ENCODE measurements at places on chromosomes 1 and 21.

DNA sequence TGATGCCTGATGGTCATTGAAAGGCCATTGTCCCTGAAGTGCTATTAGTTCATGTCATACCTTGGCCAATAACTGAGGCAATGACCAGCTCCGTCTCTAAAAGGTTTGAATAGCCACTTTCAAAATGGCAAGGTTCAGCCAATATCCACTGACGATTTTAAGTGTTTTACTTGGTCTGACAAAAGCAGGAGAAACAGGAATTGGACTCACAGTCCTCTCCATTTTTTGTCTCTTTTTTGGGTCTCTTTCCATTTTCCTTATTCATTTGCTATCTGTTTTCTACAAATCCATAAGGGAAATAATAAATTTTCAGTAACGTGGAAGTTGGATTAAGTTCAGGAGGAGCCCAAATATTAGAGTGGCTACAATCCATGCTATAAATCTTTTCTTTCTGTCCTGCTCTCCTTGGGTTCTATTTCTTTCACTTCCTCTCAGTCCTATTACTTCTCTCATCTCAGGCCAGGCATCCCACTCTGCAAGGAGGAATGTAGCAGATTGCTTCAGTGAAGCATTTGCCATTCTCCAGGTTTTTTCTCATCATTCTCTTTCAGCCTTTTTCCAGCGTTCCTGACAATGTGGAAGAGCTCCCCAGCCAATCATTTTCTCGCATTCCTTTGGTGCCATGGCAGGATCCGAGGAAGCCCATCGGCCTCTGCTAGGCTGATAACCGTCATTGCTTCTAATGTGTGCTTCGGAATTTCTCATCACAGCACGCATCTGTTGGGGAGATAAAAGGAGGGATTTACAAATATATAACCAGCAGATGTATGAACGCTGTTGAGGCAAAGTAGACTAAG, 414.5 kb downstream of the ADGRL2 start:
- DNase-seq: no peak

DNA sequence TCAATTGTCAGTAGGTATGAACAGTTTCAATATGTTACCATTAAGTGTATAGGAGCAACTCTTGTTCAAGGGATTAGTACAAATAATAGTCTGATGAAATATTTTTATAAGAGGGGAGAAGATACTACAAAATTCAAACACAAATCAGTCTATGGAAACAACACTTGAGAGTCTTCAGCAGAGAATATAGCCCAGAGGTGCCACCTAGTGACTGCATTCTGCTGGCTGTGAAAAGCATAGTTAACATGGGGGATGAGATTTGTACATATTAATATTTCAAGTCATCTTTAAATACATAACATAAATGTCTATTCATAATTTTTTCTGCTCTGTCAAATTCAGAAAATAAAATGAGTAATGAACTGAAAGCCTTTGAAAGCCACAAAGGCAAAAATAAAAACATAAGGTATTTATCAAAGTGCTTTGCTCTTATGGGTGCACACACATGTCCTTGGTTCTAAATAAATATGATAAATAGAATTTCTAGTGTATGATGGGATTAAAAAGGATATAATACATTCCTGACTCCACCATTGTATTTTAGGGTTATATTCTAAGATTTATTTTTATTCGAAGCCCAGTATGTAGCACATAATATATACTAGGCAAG, 440.9 kb upstream of the ZRANB2 start:
- DNase-seq: no peak

DNA sequence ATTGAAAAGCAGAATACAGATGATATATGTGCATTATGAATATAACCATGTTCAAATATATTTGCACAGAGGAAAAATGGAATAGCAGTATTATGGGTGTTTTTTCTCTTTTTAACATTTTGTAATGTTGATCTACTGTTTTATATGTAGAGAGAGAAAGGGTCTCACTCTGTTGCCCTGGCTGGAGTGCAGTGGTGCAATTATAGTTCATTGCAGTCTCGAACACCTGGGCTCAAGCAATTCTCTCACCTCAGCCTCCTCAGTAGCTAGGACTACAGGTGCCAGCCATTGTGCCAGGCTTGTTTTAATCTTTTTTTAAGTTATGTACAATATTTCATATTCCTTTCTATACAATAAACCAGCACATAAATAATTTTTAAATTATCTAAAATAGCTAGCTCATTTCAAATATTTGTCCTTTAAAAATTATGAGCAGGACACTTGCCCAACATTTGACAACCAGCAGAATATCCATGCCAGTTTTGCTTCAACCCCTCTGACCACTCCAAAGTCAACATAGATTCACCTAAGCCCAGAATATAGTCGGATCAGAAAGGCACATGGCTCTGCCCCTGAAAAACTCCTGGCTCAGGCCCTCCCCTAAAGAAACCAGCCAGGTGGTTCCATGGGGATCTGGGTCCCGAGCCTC, 29.8 kb downstream of the ZNF281 start:
- no peak for DNase-seq

DNA sequence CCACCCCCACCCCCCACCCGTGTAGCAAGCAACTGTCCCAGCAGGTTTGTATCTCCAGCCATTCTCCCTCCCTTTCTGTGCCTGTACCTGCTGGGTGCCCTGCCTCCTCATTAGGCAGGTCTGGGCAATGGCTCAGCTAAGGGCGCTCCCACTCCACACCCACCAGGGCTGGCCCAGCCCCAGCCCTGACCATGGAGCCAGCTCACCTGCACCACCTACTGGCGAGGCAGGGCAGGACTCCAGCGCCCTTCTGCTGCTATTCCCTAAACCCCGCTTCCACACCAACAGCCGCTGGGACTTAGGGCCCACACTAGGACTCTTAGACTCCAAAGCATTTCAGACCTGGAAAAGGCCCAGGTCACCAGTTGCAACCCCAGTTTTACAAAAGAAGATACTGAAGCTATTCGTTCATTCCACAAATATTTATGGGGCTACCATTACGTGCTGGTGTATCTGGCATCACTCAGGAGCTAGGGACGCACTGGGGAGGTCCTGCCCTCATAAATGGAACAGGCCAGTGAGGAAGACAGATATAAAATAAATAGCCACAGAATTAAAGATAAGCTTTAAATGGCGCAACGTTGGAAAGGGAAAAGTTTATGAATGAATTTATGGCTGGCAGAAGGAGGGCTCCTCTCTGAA, 24.0 kb downstream of the PGLYRP3 start:
- DNase-seq: peak; percentile 7

GRCh38 chr1:23441446-23442148, 17.0 kb upstream of the TCEA3 start:
- DNase-seq: no peak

DNA sequence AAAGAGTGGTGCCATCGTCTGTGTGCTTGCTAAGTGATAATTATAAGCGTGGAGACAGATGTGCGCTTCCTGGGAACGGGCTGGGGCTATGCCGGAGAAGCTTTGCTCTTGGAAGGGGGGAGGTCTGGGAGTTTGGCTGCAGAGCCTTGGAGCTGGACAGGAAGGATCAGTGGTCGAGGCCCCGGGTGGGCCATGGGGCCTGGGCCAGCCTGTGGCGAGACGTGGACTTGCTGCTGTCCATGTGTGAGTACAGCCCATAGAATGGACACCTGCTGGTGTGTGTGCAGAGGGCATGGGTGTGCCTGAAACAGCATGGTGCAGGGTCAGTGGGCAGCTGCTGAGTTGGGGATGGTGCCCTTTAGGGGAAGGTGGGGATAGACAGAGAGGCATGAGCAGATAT, 121.3 kb downstream of the PCBP3 start:
- DNase-seq: no peak

- no peak for DNase-seq
Observed at GRCh38 chr1:65097076-65097475, 50.9 kb upstream of the AK4 start.

DNA sequence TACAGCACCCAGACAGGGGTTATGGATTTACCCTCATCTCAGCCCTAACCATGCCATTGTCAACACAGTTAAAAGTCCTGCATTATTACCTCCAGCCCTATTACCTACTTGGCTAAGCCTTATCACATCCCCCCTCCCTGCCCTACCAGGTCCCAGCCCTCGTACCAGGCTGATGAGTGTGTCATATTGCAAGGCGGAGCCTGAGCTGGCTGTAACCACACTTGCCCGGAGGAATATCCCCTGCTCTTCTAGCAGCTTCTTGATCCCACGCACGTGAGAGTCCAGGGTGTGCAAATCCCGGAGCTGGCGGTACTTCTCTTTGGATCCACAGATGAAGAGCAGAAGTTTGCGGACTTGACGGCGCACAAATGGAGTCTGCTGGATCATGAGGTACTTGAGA, 87.4 kb downstream of the UBR4 start:
- DNase-seq: no peak

GRCh38 chr1:17502326-17502778, 37.1 kb upstream of the ARHGEF10L start:
- DNase-seq: peak; percentile 43

- DNase-seq: no peak
Observed at GRCh38 chr1:116123837-116124533, 12.8 kb downstream of the MAB21L3 start.

DNA sequence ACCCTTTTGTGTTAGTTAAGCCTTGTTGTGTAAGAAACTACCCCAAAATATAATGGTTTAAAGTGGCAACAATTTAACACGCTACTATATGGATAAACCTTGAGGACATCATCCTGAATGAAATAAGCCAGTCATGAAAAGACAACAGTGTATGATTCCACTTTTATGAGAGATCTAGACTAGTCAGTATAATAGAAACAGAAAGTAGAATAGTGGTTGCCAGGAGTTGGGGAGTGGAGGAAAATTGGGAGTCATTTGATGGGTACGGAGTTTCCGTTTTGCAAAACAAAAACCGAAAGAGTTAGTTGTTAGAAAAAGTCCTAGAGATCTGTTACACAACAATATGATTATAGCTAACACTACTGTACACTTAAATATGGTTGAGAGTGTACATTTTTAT, 16.0 kb upstream of the CHIA start:
- DNase-seq: no peak

- DNase-seq: no peak
Observed at GRCh38 chr1:228717081-228717480, 18.2 kb upstream of the RHOU start.

All from activated CD4-positive, alpha-beta T cell treated with anti-CD3 and anti-CD28 coated beads, Interleukin-2, amount 50 U/mL, for 1 hour (primary cell).